ENCODE measurements at places on chromosomes 3 and 15. TPM values are rescaled to one million over a fixed set of nuclear protein-coding genes. Genes with fewer than 3 reads are reported as not detected.

The SLC15A2 gene
- 3.2 TPM for polyA plus RNA-seq

The CLSTN2 gene
- 1.8 TPM for polyA plus RNA-seq

The GATA2 gene
- 1.9 TPM for polyA plus RNA-seq

The UROC1 gene
- polyA plus RNA-seq: 0.06 TPM

The MORC1 gene
- polyA plus RNA-seq: 0.01 TPM

The EPHB1 gene
- 3.7 TPM for polyA plus RNA-seq

The MASP1 gene
- polyA plus RNA-seq: 56.6 TPM

The ITGB5 gene
- polyA plus RNA-seq: 60.9 TPM

The PLSCR1 gene
- 103 TPM for polyA plus RNA-seq

The GOLGA6B gene
- polyA plus RNA-seq: 0.07 TPM

The HYAL2 gene
- polyA plus RNA-seq: 37.2 TPM

The CPEB1 gene
- polyA plus RNA-seq: 1.5 TPM

The TMEM39A gene
- polyA plus RNA-seq: 37.9 TPM

The SCG5 gene
- 22.2 TPM for polyA plus RNA-seq

The GOLGA8T gene
- polyA plus RNA-seq: 0.75 TPM

The EFHB gene
- 0.46 TPM for polyA plus RNA-seq

The PIF1 gene
- polyA plus RNA-seq: 7.2 TPM

The IL16 gene
- polyA plus RNA-seq: 8.1 TPM

The TRIM59 gene
- polyA plus RNA-seq: 11.3 TPM

The HACL1 gene
- 23.3 TPM for polyA plus RNA-seq

The ASB14 gene
- polyA plus RNA-seq: 0.78 TPM

The SMARCC1 gene
- polyA plus RNA-seq: 49.0 TPM

The CPNE4 gene
- 2.9 TPM for polyA plus RNA-seq

The TIGIT gene
- polyA plus RNA-seq: 0.24 TPM

The PLSCR5 gene
- 0.10 TPM for polyA plus RNA-seq

The A4GNT gene
- 0.07 TPM for polyA plus RNA-seq

The ZNF502 gene
- 9.9 TPM for polyA plus RNA-seq

The TGM4 gene
- polyA plus RNA-seq: 0.04 TPM

The IMPG2 gene
- 0.57 TPM for polyA plus RNA-seq

The PLIN1 gene
- 0.34 TPM for polyA plus RNA-seq

The ARF4 gene
- 209 TPM for polyA plus RNA-seq

The ANKRD63 gene
- 0.16 TPM for polyA plus RNA-seq

The DLL4 gene
- 12.3 TPM for polyA plus RNA-seq

The EXD1 gene
- polyA plus RNA-seq: 0.01 TPM

The DUOXA1 gene
- 0.15 TPM for polyA plus RNA-seq

The KNL1 gene
- polyA plus RNA-seq: 9.8 TPM

The TTLL13 gene
- polyA plus RNA-seq: 0.33 TPM

The LRRC31 gene
- 11.4 TPM for polyA plus RNA-seq

The TGM5 gene
- polyA plus RNA-seq: 0.03 TPM

The PLCH1 gene
- polyA plus RNA-seq: 7.4 TPM

The COPB2 gene
- 132 TPM for polyA plus RNA-seq

The HYPK gene
- polyA plus RNA-seq: 6.0 TPM

The B4GALT4 gene
- 54.5 TPM for polyA plus RNA-seq

The SI gene
- polyA plus RNA-seq: 722 TPM

The CHRNA5 gene
- 3.7 TPM for polyA plus RNA-seq

The METTL6 gene
- 16.7 TPM for polyA plus RNA-seq

The LRRK1 gene
- polyA plus RNA-seq: 4.2 TPM

The PLSCR2 gene
- polyA plus RNA-seq: 0.79 TPM

The DCUN1D1 gene
- 40.5 TPM for polyA plus RNA-seq

The ITIH1 gene
- 1.6 TPM for polyA plus RNA-seq

The SLC51A gene
- polyA plus RNA-seq: 29.6 TPM

The RBPMS2 gene
- 7.7 TPM for polyA plus RNA-seq

The ZNF662 gene
- polyA plus RNA-seq: 23.4 TPM
